ENCODE measurements at places on chromosomes 3 and 15. TPM values are rescaled to one million over a fixed set of nuclear protein-coding genes. Genes with fewer than 3 reads are reported as not detected.

GRCh38 chr15:36400936-36401585 is 178.4 kb upstream of the CDIN1 start:
- no peak for ATAC-seq

GRCh38 chr3:183636221-183637105 is 1.0 kb downstream of the KLHL24 start:
- peak; percentile 92 for ATAC-seq

SLC30A4 gene
- 7.4 TPM for total RNA-seq

- no peak for ATAC-seq
Observed at GRCh38 chr3:105811518-105812193, 57.2 kb downstream of the CBLB start.

MORC1 gene
- total RNA-seq, result not detected

SCAANT1 gene
- not detected for total RNA-seq

GRCh38 chr3:123202451-123202850 is 708 bp downstream of the SEC22A start:
- no peak for ATAC-seq

DNA sequence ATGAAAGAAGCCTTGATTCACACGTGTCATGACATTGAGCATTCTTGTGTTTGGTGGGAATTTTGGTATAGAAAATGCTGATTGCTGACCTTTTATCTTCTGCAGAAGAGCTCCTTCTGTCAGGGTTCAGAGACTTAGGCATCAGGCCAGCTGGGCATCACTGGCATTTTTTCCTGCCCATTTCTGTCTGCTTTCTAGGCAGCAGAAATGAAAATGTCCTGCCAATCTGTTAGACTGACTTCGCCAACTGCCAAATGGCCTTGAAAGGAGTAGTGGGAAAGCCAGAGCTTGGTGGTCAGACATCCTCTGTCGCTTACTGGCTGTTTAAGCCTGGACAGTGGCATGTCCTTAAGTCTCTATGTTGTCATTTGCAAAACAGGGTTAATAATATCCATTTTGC is 57.4 kb downstream of the EEFSEC start:
- no peak for ATAC-seq

AGBL1 gene
- not detected for total RNA-seq

DNA sequence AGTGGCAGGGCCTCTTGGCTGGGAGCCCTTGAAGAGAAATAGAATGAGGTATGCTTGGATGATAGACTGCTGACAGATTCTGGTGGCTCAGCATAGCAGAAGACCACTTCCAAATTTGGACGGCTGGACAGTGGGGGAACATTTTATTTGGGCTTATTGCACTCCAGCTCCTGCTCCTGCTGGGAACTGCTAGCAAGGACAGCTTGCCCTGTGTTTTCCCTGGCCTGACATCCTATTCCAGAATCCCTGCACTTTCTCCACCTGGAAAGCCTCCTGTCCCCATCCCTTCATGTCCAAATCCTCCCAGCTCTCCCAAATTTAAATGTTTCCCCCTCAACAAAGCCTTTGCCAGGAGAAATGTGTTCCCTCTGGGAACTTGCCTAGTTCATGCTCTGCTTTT is 9.8 kb upstream of the COLQ start:
- ATAC-seq, result no peak

TMEM39A gene
- 13.1 TPM for total RNA-seq

GRCh38 chr15:73754461-73754860 is 1.3 kb upstream of the INSYN1 start:
- no peak for ATAC-seq

UNC13C gene
- 0.04 TPM for total RNA-seq

- ATAC-seq, result no peak
Observed at GRCh38 chr3:77381431-77381830, 341.5 kb downstream of the ROBO2 start.

GRCh38 chr3:178880274-178880673 is 191.3 kb downstream of the ZMAT3 start:
- ATAC-seq, result no peak

DNA sequence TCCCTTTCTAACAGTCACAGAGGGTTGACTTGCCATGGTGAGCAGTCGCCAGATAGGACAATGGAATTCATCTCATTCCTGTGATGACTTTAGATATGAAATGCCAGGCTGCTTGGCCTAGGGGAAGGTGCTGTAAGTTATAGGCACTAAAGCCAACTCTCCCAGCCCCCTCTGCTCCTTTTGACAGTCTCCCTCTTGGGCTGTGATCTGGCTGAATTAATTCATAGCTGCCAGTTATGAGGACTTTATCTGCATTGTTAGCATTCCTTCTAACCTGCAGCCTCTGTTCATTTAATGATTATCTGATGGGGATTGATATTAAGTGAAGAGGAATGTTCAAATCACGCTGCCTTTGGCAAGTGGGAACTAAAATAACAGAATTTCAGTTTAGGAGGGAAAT is 427.1 kb upstream of the RASGRP1 start:
- ATAC-seq, result no peak

DNA sequence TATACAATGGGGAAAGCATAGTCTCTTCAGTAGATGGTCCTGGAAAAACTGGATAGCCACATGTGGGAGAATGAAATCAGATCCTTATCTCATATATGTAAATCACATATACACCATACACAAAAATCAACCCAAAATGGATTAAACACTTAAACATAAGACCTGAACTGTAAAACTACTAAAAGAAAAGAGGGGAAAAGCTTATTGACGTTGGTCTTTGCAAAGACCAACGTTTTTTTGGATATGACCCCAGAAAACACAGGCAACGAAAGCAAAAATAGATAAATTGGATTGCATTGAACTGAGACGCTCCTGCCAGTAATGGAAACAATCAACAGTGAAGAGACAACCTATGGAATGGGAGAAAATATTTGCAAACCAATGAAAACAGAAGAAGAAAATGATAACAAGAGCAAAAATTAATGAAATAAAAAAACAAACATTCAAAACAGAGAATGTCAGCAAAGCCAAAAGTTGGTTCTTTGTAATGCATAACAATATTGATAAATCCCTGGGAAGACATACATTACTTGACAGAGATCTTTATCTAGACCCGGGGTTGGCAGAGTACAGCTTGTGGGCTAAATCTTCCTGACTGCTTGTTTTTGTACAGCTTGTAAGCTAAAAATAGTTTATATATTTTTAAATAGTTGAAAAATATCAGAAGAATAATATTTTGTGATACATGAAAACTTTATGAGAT is 86.9 kb downstream of the NEO1 start:
- ATAC-seq, result no peak

GRCh38 chr3:36688815-36689214 is 75.5 kb downstream of the DCLK3 start:
- no peak for ATAC-seq

ADAMTS7 gene
- total RNA-seq, result 0.48 TPM

THPO gene
- not detected for total RNA-seq

- peak; percentile 85 for ATAC-seq
Observed at GRCh38 chr3:142857056-142857455, 31.8 kb downstream of the PCOLCE2 start.

CLSTN2 gene
- total RNA-seq, result 1.5 TPM

GRCh38 chr3:64058566-64058965 is 35.3 kb upstream of the PSMD6 start:
- ATAC-seq, result no peak

DNA sequence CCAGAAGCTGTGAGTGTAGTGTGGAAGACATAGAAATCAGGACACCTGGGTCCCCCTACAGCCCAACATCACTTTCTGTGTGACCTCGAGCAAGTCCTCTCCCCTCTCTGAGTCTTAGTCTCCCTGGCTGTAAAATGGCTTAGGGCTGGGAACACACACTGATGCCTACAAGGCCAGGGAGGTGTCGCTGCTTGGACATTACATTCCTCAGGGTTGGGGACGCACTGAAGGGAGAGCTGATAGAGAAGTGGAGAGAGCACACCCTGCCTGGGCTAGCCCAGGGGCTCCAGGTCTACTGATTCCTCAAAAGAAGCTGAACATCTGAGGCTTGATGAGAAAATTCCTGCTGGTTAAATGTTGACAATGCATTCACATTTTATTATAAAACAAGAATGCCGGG is 6.3 kb upstream of the ALAS1 start:
- ATAC-seq, result no peak

DNA sequence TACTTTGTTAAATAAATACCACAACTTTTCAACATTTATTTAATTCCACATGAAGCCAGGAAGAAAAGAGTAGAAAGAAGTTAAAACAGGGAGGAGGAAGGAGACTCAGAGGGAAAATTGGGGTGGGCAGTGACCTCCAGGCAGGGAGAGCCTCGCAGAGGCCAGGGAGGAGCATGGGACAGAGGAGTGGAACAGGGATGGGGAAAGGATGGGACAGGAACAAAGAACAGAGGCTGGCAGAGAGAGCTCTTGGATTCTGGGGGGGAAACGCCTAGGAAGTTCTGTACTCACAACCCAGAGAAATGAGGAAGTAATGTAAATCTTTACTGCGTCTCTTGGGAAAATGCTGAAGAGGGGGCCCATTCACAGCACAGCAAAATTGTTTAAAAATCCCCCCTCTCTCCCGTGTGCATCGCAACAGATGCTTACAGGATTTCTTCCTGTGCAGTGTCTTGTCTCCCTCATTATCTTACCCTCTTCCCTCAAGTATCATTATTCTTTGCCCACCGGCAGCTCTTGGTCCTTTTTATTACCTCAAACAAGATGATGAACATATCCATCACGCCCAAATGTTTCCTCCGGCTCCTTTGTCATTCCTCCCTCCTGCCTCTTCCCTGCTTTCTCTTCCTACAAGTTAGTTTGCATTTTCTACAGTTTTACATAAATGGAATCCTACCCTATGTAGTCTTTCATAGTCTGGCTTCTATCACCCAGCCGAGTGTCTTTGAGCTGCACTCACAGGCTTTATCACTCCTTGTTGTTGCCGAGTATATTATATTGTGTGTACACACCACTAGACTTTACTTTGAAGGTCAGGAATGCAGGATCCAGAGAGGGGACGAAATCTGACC is 65.5 kb downstream of the ARHGAP31 start:
- no peak for ATAC-seq

ROBO2 gene
- 7.1 TPM for total RNA-seq

CMTM8 gene
- total RNA-seq, result 1.00 TPM

DNA sequence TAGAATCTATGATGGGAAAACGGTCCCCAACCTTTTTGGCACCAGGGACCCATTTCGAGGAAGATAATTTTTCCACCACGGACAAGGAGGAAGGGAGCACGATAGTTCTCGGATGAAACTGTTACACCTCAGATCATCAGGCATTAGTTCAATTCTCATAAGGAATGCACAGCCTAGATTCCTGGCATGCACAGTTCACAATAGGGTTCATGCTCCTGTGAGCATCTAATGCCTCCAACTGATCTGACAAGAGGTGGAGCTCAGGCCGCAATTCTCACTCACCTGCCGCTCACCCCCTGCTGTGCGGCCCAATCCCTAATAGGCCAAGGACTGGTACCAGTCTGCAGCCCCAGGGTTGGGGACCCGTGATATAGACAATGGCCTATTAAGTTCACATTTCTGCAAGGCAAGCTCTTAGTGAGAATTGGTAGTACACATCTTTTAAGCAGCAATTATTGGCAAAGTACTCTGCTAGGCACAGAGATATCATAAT is 26.5 kb downstream of the CD200R1 start:
- ATAC-seq, result no peak

ATP13A5 gene
- 0.12 TPM for total RNA-seq

DNA sequence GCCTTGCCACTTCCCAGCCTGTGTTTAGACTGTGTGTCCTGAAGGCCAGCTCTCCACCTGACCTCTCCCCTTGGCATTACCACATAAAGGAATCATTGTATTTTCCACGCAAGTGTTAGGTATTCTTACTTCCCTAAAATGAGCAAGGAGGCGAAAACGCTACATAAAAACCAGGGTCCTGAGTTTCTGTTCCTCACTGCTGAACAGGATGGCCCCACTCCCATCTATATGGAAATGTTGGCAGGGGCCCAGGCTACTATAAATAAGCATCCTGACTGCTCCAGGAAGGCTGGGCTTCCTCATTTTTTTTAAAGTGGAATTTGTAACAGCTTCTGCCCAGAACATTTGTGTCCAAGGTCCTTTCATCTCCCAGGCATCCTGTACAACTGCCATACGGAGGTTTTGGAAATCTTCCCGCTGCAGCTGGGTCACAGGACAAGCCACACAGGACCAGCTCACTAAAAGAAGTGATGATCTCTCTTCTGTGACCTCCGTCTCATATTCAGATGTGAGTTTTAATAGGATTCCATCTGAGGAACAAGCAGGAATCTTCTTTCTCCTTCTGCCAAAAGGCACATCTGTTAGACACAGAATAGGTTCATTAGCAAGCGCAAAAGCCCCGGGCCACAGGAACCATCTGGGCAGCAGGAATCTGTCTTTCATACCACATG is 56.4 kb upstream of the LIMD1 start:
- peak; percentile 10 for ATAC-seq

- ATAC-seq, result peak; percentile 64
Observed at GRCh38 chr3:49813497-49814174, at the start of gene UBA7. Gene UBA7 (minus strand): TSS chr3:49813953. CDS start chr3:49813787, 166 bp downstream.

- no peak for ATAC-seq
Observed at GRCh38 chr3:114718071-114718897, 424.5 kb downstream of the TIGIT start.

DNA sequence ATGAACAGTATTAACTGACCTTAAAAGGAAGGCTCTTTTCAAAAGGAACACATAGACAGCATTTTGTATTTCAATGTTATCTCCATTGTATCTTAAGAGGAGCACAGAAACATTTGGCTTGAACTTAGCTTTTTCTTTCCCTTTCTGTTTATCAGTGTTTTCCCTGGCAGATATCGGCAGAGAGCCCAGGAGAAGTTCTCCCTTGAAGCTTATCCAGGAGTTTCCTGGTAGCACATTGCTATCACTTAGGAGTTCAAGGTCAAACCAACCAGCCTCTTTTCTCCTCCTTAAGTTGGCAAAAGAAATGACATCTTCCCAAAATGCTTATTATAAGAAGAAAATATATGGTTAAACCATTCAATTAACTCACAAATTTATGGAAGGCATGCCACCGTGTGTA is 344.6 kb upstream of the UBE2E2 start:
- ATAC-seq, result no peak

- no peak for ATAC-seq
Observed at GRCh38 chr3:187044867-187045552, 94.3 kb downstream of the RPL39L start.

CLRN1 gene
- total RNA-seq, result not detected

OSTN gene
- not detected for total RNA-seq

CFAP44 gene
- 2.9 TPM for total RNA-seq

DNA sequence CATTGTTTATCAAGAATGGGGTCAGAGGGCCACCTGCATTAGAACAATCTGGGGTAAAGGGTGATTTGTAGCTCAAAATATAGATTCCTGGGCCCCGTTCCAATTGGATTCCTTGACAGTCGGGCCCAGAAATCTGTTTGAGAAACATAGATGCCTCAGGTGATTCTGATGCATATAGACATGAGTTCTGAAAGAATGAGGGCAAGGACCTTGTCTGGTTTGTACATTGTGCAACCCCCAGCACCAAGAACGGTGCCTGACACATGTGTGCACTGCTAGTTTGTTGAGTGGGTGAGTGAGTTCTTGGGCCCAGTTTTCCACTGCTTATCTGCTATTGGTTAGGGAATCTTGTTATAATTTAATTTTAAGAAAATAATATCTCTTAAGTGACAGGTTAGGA is 16.6 kb downstream of the CRYBG3 start:
- ATAC-seq, result peak; percentile 67

GRCh38 chr3:184375747-184376461 is 2.1 kb downstream of the THPO start:
- ATAC-seq, result no peak

Measured in esophagus mucosa (tissue), 1 donor.